ENCODE measurements at places on chromosomes 4 and X.
A peak's percentile ranks its signal among the peaks of the same experiment; 100 is the strongest.

GRCh38 chrX:49041744-49042580, 1.2 kb downstream of the TFE3 start:
- H3K4me3 ChIP-seq = peak overlapping the region; percentile 57
- no peaks in the 10 kb centered on the region for H3K27me3 ChIP-seq
- no peaks in the 10 kb centered on the region for H3K36me3 ChIP-seq

- DNase-seq = no peak
- no peaks in the 10 kb centered on the region for H3K27me3 ChIP-seq
- no peak overlapping the region for H3K4me3 ChIP-seq
- H3K27ac ChIP-seq = no peak overlapping the region
- no peaks in the 10 kb centered on the region for H3K36me3 ChIP-seq
Measured at GRCh38 chrX:7503251-7503650, 339.7 kb upstream of the VCX start.

- H3K27me3 ChIP-seq = no peaks in the 10 kb centered on the region
- DNase-seq = no peak
- H3K27ac ChIP-seq = no peak overlapping the region
Measured at GRCh38 chr4:62471021-62471420, 1270.9 kb downstream of the ADGRL3 start.

- no peaks in the 10 kb centered on the region for H3K4me1 ChIP-seq
- H3K27ac ChIP-seq = no peak overlapping the region
- H3K4me3 ChIP-seq = no peak overlapping the region
- no peaks in the 10 kb centered on the region for H3K36me3 ChIP-seq
Measured at GRCh38 chr4:48937033-48937432, 30.5 kb upstream of the OCIAD2 start.

DNA sequence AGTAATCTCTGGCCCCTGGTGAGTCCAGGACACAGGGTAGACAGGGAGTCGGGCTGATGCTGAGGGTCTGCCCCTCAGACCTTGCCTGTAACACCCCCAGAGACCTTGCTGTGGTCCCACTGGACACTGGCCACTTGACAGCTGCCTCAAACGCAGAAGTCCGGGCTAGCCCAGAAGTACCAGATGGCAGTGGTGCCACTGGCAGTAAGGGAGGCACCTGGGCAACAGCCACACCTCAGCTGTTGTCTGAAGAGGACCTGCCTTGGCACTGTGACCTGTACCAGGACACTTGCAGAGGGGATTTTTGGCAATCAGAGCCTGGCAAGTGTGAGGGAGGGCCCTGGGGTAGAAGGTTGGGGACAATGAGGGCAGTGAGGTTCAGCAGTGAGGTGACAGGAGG, 63.3 kb upstream of the UXT start:
- H3K4me1 ChIP-seq = no peaks in the 10 kb centered on the region
- no peaks in the 10 kb centered on the region for H3K27me3 ChIP-seq
- H3K36me3 ChIP-seq = no peaks in the 10 kb centered on the region
- H3K4me3 ChIP-seq = no peak overlapping the region
- no peak for DNase-seq
- no peak overlapping the region for H3K27ac ChIP-seq

DNA sequence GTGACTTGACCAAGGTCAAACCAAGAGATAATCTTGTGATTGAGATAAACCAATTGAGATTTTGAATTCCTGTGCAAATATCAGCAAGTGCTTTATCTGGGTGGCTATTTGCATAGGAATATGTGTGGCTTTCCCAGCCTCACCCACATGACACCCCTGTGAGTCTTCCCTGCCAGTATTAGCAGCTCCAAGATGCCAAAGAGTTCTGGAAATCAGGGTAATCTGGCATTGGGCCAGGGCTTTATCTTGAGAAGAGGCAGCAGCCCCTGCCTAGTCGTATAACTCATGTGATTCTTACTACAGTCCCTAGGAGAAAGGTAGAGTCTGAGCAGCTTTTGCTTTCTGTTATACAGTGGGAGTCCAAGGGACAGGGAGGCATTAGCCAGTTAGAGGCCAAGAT, 87.7 kb downstream of the RLIM start:
- H3K27ac ChIP-seq = no peak overlapping the region
- no peaks in the 10 kb centered on the region for H3K4me1 ChIP-seq
- DNase-seq = no peak
- no peaks in the 10 kb centered on the region for H3K36me3 ChIP-seq
- H3K27me3 ChIP-seq = no peaks in the 10 kb centered on the region

GRCh38 chr4:44916411-44916810, 190.1 kb upstream of the GNPDA2 start:
- DNase-seq = no peak
- H3K36me3 ChIP-seq = no peaks in the 10 kb centered on the region
- no peaks in the 10 kb centered on the region for H3K27me3 ChIP-seq

DNA sequence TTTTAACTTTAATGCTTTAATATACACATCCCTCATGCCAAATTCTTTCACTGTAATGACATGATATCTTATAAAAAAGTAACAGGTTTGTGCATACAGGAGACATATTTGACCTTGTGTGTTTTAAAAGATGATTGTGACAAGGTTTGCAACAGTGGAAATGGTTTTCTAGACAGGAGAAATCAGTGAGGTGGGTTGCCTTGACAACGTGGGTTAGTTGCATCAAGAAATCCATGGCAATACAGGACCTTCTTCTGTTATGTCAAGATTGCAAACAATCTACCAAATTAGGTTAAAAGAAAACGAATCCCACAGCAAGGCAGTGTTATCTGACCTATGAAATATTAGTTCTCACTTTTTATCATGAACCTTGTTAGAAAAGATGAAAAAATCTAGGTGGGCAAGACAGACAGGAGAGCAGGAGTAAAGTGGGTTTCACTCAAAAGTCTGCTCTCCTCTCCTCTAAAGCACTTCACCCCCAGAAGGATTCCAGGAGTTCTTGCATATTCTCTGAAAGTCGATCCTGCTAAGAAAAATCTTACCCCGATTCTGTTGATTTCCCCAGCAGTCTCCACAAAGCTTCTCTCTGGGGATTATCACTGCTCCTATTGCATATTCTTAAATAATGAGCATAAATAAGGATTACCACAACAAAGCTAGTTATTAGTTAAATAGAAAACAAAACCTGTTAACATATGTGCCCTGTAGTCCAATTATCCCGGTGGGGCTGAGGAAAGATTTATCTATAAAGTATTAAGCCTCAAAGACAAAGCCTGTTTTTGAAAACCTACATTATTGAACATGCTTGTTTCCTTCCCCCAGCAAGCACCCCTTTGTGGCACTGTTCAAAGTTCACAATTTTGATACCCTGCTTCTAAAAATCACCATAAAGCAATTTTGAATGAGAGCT, 71.0 kb downstream of the TMA16 start:
- H3K4me3 ChIP-seq = no peak overlapping the region
- DNase-seq = no peak
- no peaks in the 10 kb centered on the region for H3K27me3 ChIP-seq
- H3K27ac ChIP-seq = no peak overlapping the region
- H3K4me1 ChIP-seq = no peaks in the 10 kb centered on the region

- H3K27me3 ChIP-seq = no peaks in the 10 kb centered on the region
- H3K36me3 ChIP-seq = no peaks in the 10 kb centered on the region
- H3K27ac ChIP-seq = peak overlapping the region; percentile 74
- H3K4me1 ChIP-seq = no peaks in the 10 kb centered on the region
- no peak for DNase-seq
Measured at GRCh38 chrX:49187028-49187394, 838 bp upstream of the PRICKLE3 start.

- no peak for DNase-seq
- no peaks in the 10 kb centered on the region for H3K36me3 ChIP-seq
- no peaks in the 10 kb centered on the region for H3K4me1 ChIP-seq
- no peak overlapping the region for H3K27ac ChIP-seq
Measured at GRCh38 chr4:71691416-71692073, 92.3 kb downstream of the GC start.

DNA sequence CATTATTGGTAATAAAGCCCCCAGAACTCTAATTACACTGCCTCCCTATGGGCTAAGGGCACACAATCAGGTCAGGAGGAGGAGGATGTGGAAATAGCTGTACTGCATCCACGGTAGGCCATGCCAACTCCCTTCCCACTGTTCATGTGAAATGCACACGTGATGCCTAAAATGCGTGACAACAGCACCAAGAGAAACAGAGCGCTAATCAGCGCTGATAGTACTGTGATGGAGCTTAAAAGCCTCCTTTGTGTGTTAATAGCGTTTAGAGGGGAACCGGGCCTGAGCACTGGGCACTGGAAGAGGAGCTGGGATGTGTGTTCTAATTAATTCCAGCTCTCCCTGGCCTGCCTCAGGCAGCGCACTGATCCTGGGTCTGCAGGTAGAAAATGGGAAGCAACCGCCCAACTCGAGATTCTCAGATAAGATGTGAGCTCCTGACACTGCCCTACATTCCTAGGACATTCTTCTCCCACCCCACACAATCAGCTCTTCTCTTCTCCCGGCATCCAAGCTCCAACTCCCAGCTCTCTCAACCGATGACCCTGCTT, 12.9 kb downstream of the DCTD start:
- no peak overlapping the region for H3K27ac ChIP-seq
- H3K4me3 ChIP-seq = no peak overlapping the region
- no peaks in the 10 kb centered on the region for H3K36me3 ChIP-seq
- no peaks in the 10 kb centered on the region for H3K4me1 ChIP-seq

- no peaks in the 10 kb centered on the region for H3K27me3 ChIP-seq
- no peaks in the 10 kb centered on the region for H3K4me1 ChIP-seq
- H3K36me3 ChIP-seq = no peaks in the 10 kb centered on the region
- no peak for DNase-seq
Measured at GRCh38 chr4:99845708-99846469, 29.3 kb downstream of the DAPP1 start.

DNA sequence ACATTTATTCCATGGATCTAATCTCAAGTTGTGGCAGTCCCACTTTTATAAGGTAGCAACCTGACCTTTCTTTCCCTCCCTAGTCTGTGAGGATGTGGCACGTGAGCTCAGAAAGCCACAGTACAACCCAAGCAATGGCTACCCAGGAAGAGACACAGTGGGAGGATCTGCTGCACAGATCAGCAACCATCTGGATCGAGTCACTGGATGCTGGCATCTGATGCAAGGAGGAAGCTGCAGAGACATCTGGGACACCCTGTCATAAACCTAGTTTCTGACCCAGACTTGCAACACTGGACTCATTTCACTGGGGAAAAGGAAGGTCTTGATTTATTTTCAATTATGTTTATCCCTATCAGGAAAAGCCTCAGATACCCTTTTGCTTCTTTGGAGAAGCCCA, 327.1 kb downstream of the PAPSS1 start:
- H3K4me1 ChIP-seq = no peaks in the 10 kb centered on the region
- no peak for DNase-seq
- H3K36me3 ChIP-seq = no peaks in the 10 kb centered on the region
- no peak overlapping the region for H3K4me3 ChIP-seq
- no peaks in the 10 kb centered on the region for H3K27me3 ChIP-seq

- H3K4me3 ChIP-seq = no peak overlapping the region
- H3K4me1 ChIP-seq = no peaks in the 10 kb centered on the region
- no peak overlapping the region for H3K27ac ChIP-seq
- no peaks in the 10 kb centered on the region for H3K36me3 ChIP-seq
- H3K27me3 ChIP-seq = peaks cover 4% of the 10 kb centered on the region
- no peak for DNase-seq
Measured at GRCh38 chrX:123087326-123087725, 96.8 kb upstream of the GRIA3 start.

- H3K27me3 ChIP-seq = no peaks in the 10 kb centered on the region
- no peaks in the 10 kb centered on the region for H3K36me3 ChIP-seq
- DNase-seq = no peak
Measured at GRCh38 chrX:72641611-72642010, 69.0 kb upstream of the HDAC8 start.

GRCh38 chr4:8192748-8193738, 6.0 kb upstream of the SH3TC1 start:
- DNase-seq = no peak
- no peaks in the 10 kb centered on the region for H3K36me3 ChIP-seq
- no peaks in the 10 kb centered on the region for H3K27me3 ChIP-seq
- no peak overlapping the region for H3K27ac ChIP-seq
- H3K4me3 ChIP-seq = no peak overlapping the region

DNA sequence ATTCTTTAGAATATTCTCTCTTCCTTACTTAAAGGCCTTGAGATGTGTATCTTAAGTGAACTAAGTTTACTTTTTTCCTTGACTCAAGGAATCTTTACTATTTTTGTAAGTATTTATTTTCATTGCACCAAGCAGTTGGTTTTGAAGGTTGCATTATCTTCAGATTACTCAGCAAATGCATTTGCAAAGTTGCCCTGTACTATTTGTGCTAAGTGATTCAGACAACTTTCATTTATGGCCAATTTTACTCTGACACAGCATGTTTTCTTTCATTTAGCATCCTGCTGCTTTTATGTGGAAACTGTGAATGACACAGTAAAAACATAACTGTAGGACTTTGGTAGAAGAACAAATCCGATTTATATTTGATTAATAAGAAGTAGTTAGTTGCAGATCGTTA, 191.0 kb downstream of the CCSER1 start:
- no peaks in the 10 kb centered on the region for H3K36me3 ChIP-seq
- H3K4me3 ChIP-seq = no peak overlapping the region
- H3K4me1 ChIP-seq = no peaks in the 10 kb centered on the region
- H3K27ac ChIP-seq = no peak overlapping the region
- no peak for DNase-seq

GRCh38 chrX:74493806-74494205, 72.5 kb downstream of the SLC16A2 start:
- H3K4me3 ChIP-seq = no peak overlapping the region
- no peak overlapping the region for H3K27ac ChIP-seq
- no peaks in the 10 kb centered on the region for H3K4me1 ChIP-seq
- no peaks in the 10 kb centered on the region for H3K27me3 ChIP-seq
- H3K36me3 ChIP-seq = no peaks in the 10 kb centered on the region

DNA sequence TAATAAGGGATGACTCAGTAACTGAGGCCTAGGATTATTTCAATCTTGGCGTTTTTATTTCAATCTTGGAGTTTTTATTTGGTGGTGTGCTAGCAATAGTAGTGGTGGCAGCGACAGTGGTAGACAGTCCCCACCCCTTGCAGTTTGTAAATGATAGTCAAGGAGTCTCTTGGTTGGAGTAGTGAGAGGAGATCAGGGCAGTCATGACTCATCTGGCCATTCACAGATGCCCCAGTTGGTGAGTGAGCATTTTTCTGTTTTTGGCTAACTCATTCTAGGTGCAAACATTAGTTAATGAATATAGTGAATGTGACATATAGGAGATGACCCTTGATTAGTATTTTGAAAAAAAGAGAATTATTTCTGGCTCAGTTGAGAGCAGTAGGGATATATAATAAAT, 93.5 kb upstream of the ADAD1 start:
- H3K27ac ChIP-seq = no peak overlapping the region
- no peaks in the 10 kb centered on the region for H3K4me1 ChIP-seq
- H3K36me3 ChIP-seq = no peaks in the 10 kb centered on the region
- H3K27me3 ChIP-seq = no peaks in the 10 kb centered on the region
- no peak for DNase-seq

GRCh38 chr4:83232082-83232481, 52.5 kb downstream of the COQ2 start:
- no peak for DNase-seq
- no peak overlapping the region for H3K27ac ChIP-seq
- H3K36me3 ChIP-seq = no peaks in the 10 kb centered on the region
- no peaks in the 10 kb centered on the region for H3K4me1 ChIP-seq
- no peaks in the 10 kb centered on the region for H3K27me3 ChIP-seq
